ENCODE measurements at places on chromosomes 4 and X.

- peak; percentile 80 for DNase-seq
Measured at GRCh38 chrX:131830400-131831184, 192.5 kb upstream of the STK26 start.

DNA sequence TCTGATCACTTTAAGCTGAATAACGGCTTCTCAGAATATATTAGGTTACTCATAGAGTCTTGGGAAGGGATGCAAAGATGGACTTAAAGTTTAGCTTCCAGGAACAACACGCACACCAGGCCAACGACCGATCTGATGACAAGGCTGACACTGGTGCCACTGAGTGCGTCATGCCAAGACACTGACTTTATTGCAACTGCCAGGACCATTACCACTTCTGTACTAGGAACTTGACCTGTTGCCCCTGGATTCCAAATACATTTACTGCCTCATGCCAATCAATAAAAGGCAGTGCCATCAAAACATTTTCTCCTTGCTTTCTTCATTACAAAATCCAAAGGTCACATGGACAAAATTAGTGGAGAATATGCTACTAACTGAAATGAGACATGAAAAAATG lies 505.9 kb upstream of the CTSO start:
- DNase-seq: no peak

GRCh38 chrX:106201502-106202178 lies 33.5 kb downstream of the PWWP3B start:
- DNase-seq: no peak

- DNase-seq: no peak
Measured at GRCh38 chr4:128354205-128354821, 66.7 kb upstream of the PGRMC2 start.

GRCh38 chr4:15325987-15326386 lies 101.8 kb upstream of the C1QTNF7 start:
- DNase-seq: no peak

GRCh38 chr4:12487000-12487399 lies 997.1 kb downstream of the RAB28 start:
- no peak for DNase-seq

DNA sequence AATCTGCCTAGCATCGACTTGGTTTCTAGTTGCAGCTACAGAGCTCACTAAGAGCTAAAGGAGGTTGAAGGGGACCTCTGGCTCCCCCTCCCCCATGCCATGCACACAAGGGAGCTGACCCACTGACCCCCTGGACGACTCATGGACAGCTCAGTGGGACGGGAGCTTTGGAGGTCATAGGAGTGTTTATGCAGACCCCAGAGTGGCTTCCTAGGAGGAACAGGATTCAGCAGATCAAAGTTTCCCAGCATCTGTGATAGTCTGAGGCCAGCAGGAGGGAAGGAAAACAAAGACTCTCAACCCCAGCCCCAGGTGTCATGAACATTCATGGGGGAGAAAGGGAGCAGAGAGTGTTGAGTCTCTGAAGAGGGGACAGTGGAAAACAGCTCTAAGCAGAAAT lies 104.4 kb downstream of the ARSF start:
- DNase-seq: no peak

DNA sequence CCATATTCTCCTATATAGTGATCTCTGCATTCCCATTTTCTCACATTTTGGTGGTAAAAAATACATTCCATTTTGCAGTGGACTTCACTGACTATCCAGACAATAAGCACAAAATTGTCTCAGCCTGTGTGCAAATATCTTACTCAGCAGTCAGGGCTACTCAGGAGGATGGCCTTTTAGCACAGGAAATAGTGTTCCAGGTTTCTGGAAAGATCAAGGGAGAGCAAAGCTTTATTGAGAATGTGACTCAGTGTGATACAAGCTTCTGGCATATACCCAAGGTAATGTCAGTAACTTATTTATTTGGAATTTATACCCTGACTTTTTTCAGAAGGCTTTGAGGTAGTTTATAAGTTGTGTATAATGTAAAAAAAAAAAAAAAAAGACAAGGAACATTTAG lies 233.4 kb downstream of the TEX13A start:
- no peak for DNase-seq

DNA sequence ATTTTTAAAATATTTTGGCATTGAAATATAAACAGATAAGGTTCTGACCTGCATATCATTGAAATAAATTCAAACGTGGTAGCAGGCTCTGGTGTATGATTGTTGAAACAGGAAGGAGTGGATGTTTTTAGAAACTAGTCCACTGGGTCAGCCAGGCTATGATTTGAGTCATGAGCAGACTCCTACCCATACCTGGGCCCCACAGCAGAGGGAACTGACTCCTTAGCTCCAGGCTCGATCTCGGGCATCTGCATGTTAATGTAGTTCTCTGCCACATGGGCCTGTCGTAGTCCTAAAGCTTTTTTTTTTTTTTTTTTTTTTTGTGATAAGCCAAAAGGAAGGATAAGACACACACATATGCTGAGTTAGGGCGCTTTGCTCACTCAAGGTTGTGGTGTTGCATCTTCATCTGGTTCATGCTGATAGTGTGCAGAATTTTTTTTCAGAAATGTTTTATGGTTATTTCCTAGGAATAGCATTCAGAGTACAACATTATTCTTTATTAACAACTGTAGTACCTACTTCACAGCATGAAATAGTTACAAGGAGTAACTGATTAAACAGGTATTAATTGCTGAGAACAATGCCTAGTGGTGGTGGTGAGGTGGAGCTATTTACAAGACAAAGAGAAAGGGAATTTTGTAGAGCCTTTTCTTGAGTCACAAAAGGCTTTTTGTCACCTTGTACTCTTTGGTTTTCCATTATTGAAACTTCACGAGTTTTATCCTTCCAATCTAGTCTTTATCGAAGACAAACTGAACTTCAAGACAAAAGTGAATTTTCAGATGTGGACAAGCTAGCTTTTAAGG lies 27.3 kb downstream of the OFD1 start:
- DNase-seq: no peak

DNA sequence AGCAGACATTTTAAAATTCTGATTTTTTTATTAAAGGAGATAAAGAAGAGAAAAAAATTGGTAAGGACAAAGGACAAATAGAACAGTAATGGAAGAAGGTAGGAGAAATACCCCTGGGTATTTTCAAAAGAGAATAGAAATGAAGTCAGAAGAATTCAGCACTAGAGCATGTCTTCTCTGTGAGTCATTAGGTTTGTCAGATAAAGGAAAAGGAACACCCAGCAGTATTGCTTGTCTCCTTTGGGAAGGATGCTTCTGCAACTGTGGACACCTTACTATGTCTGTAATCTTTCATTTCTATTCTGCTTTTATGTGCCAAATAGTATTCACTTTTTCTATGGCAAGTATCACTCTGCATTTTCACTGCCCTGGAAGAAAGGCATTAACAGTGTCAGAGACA lies 24.0 kb upstream of the PCDH7 start:
- DNase-seq: no peak

GRCh38 chrX:153595859-153596857 lies 2.8 kb downstream of the CCNQ start:
- DNase-seq: peak; percentile 53

- no peak for DNase-seq
Measured at GRCh38 chr4:171142639-171143038, 670.6 kb upstream of the GALNTL6 start.

DNA sequence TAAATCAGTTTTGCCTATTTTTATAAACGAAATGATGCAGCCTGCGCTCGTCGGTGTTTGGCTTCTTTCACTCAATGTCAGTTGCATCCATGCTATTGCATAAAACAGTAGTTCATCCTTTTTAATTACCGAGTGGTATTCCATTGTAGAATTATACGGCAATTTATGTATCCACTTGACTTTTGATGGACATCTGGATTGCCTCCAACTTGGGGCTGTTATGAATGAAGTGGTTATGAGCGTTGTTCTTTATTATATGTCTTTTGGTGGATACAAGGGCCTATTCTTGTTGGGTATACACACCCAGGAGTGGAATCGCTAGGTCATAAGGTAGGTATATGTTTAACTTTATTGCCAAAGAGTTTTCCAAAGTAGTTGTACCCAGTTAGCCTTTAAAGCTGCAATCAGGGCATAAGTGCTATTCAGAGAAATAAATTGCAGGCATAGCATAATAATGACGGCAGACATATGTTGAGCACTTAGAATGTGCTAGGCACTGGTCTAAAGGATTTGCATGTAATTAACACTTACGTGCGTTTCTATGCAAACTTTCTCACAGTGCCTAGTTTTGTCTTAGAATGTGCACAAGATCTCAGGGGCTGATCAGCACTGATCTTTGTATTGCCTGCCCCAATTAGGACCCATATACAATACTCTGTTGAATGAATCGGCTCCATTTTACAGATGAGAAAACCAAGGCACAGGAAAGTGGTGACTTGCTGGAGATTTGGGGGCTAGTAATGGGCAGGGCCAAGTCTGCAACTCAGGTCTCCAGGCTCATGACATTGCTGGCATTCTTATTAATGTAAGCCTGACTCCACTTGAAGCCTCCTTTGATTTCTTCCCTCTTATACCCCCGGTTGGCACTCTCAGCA lies 407.0 kb downstream of the BCOR start:
- no peak for DNase-seq

DNA sequence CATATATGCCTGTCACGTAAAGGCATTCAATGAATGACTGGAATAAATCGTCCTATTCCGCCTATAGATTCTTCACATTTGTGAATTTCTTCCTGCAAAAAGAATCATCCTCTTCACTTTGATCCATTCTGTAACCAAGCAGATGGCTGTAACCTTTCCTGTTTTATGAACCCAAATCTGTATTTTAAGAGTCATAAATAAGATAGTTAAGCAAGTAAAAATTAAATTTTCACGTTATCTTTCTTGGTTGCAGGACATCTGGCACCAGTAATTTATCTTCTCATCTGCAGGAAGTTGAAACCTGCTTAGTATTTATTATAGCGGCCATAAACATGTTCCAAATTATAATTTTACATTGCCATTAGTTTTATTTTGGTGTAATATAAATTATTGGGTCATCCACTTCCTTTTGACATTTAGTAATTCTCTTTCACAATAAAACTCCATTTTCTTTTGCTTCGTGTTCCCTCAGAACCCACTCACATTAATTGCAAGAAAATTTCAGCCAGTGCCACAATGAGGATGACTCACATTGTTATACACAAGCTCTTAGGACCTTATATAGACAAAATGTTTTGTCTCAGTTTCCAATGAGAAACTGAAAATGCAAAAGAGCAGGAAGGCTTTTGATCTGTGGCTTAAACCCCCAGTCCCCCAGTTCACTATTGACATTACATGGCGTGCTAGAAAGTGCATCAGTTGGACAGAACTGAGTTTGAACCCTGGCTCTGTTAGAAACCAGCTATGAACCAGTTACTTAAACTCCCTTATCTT lies 51.1 kb downstream of the TMEM156 start:
- DNase-seq: no peak

DNA sequence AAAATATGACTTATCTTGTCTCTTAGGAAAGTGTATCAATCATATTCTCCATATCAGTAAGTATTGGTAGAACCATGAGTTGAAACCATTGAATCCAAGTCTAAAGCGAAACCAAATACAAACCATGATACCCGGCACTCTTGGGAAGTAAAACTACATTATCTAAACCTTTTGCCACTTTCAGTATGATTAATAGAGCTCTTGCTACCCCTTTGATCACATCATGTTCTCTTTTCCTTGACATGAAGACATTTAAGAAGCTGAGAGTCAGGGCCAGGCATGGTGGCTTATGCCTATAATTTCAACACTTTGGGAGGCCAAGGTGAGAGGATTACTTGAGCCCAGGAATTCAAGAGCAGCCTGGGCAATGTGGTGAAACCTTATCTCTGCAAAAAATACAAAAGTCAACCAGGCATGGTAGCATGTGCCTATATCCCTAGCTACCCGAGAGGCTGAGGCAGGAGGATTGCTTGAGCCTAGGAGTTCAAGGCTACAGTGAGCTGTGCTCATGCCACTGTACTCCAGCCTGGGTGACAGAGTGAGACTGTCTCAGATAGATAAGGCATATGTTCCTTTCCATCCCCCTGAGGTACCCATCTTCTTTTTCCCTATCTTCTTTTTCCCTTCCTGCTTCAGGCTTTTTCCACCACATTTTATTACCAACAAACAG lies 45.4 kb downstream of the CEP135 start:
- DNase-seq: no peak

- no peak for DNase-seq
Measured at GRCh38 chr4:127656047-127656680, 23.4 kb downstream of the INTU start.

GRCh38 chrX:4225086-4225485 lies 511.6 kb upstream of the PRKX start:
- no peak for DNase-seq

DNA sequence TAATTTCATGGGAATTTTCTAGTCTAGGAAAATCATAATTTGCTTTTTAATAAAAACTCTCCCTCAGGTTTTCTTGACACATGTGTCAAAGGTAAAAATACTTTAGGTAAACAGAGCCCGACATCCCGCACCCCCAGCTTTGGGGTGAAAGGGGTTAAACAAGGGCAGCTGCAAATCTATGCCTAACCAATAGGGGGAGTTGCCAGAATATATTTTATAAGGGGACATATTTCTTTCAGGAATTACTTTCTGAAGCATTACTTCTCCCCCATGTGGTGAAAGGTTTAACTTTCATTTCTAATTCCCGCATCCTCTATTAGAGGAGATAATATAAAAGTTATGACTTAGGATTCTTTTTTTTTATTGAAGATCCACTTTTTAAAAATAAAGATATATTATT lies 53.9 kb upstream of the HEPH start:
- no peak for DNase-seq

GRCh38 chrX:14448406-14448805 lies 80.9 kb upstream of the GLRA2 start:
- DNase-seq: no peak

- DNase-seq: no peak
Measured at GRCh38 chrX:131827935-131828334, 195.2 kb upstream of the STK26 start.

DNA sequence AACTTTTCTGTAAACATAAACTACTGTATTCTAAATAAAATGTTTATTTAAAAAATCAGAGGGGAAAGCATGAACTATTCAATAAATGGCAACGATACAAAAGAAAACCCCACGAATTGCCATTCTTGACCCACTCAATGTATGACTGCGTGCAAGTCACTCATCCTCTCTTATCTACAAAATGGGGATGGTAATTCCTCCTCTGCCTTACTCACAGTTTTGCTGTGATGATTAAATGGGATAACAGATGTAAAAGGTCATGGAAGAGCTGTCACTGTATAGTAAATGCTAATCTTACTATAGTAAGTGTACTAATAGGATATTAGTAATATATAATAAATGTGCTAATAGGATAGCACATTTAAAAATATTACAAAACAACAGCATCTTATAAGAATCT lies 173.4 kb downstream of the SCFD2 start:
- no peak for DNase-seq
